ENCODE measurements at places on chromosomes 7 and 10.

DNA sequence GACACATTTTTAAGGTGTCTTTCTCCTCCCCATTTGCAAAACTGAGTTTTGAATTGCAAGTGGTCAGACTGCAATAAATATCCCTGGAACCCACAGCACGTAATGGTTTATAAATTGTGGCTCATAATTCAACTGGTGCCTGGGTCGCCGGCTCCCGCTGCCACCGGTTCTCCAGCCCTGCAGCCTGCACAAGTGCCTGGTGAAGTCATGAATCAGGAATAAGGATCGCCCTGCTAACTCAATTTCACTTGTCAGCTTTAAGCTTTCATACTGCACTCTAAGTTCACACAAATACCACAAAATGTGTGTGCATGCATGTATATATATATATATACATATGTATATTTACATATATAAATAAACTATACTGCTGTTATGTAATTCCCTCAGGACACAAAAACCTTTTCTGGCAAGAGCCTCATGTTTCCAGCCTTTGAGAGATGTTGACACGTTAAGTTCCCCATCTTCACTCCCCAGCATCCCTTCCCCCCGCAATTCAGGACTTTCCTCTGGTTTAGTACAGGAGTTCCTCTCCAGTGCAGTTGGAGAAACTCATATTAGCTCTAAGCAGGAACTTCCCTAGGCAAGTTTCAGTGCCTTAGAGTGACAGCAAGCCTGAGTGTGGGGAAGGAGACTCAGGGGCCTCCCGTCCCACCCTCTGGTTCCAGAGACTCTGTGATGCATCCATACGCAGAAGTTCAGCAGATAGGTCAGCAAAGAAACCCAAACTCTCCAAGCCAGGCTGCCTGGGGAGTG lies 129.2 kb upstream of the UNC5B start:
- no peak for DNase-seq

DNA sequence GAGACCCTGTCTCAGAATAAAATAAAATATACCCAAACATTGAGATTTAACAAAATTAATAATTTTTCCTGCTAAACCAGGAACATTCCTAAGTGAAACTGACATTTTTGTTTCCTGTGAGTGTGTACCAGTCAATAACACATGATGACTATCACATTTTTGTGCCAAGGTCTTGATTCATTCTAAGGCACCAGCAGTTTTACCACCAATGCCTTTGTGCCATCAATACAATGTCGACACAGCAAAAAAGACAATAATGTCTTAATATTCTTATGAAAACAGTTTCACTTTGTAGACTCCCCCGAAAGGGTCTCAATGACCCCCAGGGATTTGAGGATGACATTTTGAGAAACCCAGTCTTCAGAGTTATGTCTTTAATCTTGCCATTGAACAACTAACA lies 7.2 kb upstream of the CADPS2 start:
- no peak for DNase-seq

GRCh38 chr7:20440472-20441105 lies 109.9 kb downstream of the ITGB8 start:
- DNase-seq: no peak

GRCh38 chr7:107170051-107170915 lies 1.5 kb downstream of the HBP1 start:
- DNase-seq: peak; percentile 29

DNA sequence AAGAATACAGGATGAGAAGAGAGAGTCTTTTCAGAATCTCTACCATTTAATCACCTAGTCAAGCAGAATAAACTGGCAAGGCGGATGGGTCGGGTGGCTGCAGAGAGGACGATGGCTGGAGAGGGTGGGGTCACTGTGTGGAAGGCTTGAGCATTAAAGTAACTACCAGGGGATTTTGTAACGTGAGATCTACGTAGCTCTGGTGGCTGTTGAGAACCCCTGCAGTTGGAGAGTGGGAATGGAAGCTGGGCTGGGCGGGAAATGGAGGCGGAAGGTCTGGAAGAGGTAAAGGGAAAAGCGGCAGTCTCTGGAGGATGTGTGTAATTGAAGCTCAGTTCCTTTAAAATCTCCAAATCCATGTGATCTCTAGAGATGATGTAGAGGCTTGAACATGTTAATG lies 135.0 kb downstream of the GATA3 start:
- DNase-seq: no peak

DNA sequence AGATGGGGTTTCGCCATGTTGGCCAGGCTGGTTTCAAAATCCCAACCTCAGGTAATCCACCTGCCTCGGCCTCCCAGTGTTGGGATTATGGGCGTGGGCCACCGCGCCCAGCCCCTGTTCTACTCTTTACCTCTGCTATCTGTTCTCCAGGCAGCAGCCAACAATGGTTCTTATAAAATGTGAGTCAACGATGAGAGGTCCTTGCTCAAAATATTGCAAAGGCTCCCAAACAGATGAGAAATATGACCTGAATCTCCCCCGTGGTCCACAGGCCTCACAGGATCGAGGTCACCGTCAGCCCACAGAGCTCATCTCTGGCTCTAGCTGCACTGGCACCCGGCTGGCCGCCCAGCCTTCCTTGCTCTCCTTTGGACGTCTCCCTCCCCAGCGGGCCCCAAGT lies 62.0 kb upstream of the EGFR start:
- DNase-seq: no peak

DNA sequence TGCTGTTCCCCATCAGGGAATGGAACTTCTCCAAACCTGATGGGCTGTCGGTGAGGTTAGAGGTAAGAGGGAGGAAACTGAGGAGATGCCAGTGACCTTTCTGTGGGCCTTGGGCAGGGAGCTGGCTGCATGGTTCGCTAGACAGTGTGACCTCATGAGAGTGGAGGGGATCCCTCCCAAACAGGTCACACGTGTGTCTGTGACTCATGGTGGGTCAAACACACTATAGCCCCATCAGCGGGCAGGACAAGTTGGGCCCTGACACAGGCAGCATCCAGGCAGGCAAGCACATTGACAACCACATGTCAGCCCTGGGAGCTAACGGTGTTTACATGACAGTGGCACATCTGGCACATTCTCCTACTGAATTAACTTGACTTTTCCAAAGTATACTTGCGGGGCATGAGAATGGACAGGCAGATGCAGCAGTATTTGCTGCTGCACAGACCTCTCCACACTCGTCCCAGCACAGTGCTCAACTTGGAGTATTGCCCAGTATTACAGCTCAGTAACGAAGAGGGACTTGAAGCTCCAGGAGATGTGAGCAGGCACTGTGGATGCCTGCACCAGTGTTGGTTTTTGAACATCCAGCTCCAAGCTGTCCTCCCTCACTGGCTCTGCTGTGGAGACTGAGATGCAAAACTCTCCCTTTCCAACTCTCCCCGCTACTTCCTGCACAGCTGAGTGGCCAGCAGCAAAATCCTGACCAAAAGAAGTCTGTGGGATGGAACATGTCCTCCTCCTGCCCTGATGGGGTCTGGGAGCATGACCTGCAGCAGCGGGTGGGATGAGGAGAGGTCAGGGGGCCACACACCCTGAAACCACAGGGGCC lies 199.6 kb downstream of the WDR37 start:
- no peak for DNase-seq

DNA sequence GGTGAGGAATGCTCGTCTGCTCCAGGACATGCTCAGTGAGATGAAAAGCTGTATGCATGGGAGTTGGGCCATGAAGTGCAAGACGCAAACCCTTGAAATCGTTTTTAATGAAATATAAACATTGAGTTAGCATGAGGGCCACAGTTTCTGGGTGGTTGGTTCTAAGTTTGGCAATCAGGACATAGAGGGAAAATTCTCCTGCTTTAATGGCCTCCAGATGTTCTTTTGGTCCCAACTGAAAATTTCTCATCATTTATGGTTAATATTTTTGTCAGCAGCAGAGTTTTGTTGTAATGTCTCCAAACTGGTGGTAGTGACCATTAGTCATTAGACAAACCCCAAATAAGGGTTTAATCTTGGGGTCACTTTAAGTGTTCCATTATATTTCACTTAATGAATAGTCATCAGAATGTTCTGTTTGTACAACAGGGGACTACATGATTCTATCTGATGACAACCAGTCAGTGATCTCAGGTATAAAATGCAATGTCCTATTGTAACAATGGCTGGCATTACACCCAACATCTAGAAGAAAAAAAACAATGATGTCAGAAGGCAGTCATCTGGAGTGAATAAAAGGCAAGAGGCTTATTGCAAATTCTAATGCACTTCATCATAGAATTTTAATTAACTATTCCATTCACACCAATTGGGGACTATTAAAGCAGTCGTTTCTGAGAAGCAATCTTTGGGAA lies 197.4 kb downstream of the JCAD start:
- no peak for DNase-seq

DNA sequence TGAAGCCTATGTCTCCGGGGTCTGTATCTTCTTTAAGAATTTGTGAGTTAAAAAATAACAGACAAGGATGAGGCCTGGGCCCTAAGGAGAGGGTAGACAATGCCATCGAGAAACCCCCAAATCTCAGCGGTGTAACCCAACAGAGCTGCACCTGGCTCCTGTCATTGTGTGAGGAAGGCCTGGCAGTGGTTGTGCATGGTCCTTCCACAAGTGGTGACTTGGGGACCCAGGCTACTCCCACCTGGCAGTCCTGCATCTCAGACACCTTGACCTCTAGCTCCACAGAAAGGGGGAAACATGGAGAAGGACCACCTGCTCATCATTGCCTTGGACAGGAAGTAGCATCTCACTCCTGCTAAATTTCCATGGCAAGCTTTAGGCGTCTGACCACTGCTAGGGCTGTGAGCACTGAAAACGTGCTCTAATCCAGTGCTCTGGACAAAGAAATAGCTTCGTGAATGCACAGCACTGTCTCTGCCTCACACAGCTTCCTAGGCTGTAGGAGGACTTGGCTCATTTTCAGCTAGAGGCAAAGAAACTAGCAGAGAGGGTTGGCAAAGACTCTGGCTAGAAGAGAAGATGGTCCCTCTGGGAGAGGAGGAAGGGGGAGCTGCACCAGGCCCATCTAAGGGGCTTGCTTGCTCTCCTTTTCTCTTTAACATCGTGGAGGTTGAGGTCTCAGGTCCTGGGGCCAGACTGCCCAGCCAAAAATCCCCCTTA lies 273.9 kb upstream of the ZMIZ1 start:
- no peak for DNase-seq

DNA sequence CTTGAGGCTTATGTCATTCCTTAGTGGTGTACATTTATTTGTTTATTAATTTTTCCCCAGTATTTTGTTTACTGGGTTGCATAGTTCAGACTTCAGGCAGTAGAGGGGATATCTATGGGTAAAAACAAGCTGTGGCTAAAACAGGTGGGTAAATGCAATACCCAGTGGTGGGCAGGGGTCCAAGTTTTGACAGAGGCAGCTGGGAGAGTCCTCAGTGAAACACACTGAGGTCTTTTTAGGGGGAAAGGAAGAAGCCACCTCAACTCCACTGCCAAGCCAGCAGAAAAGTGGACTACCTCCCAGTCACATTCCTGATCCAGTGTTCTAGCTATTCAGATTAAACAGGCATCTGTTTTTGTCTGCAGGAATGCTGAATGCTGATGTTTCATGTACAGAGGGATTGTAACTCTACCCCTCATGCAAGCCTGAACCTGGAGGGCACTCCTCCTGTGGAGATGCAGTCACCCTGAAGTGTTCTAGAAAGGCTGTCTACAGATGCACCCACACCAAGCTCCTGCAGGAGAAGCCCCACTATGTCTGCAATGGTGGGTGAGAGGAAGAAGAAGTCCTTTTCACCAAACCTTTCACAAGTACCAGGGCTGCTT lies 757.8 kb downstream of the INHBA start:
- DNase-seq: no peak

- DNase-seq: no peak
These were observed 650.9 kb downstream of the GATA3 start for GRCh38 chr10:8705415-8705814.

DNA sequence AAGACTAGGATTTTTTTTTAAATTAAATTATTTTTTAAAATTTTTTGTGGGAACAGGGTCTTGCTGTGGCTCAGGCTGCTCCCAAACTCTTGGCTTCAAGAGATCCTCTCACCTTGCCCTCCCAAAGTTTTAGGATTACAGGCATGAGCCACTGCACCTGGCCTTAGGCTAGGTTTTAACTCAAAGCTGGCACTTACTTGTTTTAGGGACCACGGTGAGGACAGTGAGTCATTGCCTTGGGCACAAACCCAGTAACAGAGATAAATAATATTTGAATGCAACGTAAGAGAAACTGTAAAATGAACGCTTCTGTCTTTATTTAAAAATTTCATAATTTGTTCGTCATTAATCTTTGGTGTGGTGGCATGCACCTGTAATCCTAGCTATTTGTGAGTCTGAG lies 96.6 kb downstream of the GATA3 start:
- no peak for DNase-seq

DNA sequence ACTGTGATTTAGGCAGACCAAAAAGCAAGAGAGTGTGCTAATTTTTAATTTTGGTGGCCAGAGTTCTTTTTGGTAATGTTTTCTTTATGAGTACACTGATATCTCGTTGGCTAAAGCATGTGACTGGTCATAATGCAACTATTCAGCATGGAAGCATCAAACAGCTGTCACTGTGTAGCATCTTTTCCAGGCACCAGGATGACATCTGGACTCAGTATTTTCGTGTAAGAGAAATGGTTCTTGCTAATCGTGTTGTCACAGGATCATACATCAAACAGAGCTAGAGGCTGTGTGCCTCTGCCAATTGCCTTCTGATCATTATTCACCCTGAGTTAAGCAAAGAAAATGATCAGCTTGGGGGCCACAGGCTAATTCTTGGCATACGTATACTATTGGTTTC lies 118.9 kb downstream of the SND1 start:
- no peak for DNase-seq

DNA sequence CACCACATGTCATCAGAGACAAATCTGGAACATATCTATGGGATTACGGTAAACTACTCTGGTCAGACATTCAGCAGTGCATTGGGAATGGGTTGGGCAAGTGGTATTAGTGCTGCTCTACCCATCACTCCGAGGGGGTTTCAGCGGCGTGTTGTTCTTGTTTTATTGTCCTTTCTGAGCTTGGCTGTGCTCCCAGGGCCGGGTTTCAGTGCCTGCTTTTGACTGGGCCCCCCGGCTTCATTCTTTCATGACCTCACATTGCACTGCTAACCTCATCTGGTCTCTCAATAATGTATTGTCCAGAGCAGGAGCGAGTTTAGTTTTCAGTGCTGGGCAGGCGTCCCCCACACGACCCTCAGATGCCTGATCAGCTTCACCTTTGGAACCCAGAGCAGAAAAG lies 364.6 kb downstream of the PAXIP1 start:
- DNase-seq: no peak

GRCh38 chr10:109178591-109178990 lies 744.7 kb downstream of the XPNPEP1 start:
- no peak for DNase-seq

GRCh38 chr10:24349379-24350001 lies 140.6 kb downstream of the KIAA1217 start:
- no peak for DNase-seq

- no peak for DNase-seq
These were observed 260.1 kb downstream of the BMPER start for GRCh38 chr7:34165466-34165865.

- no peak for DNase-seq
These were observed 302.1 kb downstream of the CACNA2D1 start for GRCh38 chr7:82141427-82141826.

- DNase-seq: no peak
These were observed 256.9 kb downstream of the MDFIC start for GRCh38 chr7:115178835-115179234.

Data from CD4-positive, CD25-positive, alpha-beta regulatory T cell (primary cell).